ENCODE measurements at places on chromosomes 12 and 14.

- no peak for DNase-seq
Measured at GRCh38 chr12:62588916-62589315, 122.3 kb downstream of the MON2 start.

- no peak for DNase-seq
Measured at GRCh38 chr14:90732718-90733117, 83.5 kb downstream of the TTC7B start.

DNA sequence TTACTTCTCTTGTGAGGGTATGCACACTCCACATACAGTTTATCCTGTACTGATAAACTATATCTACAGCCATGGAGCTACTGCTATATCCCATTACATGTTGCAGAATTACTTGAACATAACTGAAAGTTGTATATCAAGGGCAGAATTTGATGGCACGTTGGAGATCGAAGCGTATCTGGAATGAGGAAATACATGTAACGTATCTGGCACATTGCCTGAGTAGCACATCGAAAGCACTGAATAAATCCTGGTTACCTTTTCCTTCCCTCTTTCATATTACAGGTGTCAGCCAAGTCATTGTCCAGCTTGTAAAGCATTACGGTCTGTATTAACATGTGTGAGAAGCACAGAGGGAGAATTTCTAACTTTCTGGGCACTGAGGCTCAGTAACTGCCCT, 42.1 kb upstream of the LIN7A start:
- DNase-seq: peak; percentile 32

- no peak for DNase-seq
Measured at GRCh38 chr12:15827136-15827535, 37.9 kb upstream of the EPS8 start.

- no peak for DNase-seq
Measured at GRCh38 chr12:116241157-116241759, 36.2 kb downstream of the MED13L start.

- no peak for DNase-seq
Measured at GRCh38 chr12:114938487-114939210, 254.7 kb upstream of the TBX3 start.

DNA sequence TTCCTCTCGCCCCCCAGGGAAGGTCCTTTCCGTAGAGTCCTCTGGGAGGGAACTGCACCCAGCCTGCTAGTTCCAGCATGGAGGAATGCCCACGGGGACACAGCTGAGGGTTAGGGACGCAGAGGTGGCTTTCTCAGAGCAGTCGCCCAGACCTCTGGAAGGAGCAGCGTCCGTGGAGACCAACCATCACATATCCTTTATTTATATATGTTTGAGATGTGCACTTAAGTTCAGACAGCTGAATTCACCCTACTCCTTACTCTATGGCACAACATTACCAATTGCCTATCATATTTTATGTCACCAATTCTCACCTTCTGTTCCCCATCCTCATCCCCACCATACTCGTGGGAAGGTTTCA, 305.6 kb upstream of the DIO3 start:
- no peak for DNase-seq

DNA sequence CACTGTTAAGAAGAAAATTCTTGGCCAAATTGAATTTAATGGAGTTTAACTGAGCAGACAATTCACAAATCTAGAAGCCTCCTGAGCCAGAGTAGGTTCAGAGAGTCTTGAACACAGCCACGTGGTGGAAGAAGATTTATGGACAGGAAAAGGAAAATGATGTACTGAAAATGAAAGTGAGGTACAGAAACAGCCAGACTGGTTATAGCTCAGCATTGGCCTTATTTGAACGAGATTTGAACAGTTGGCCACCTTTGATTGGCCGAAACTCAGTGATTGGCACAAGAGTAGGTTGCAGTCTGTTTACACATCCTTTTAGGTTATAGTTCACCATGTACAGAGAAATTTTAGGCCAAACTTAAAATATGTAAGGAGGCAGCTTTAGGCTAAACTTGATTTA, 9.9 kb downstream of the OAS2 start:
- no peak for DNase-seq

GRCh38 chr12:55682087-55682796, 25.5 kb downstream of the ITGA7 start:
- DNase-seq: no peak

GRCh38 chr12:128542844-128543243, 275.9 kb downstream of the TMEM132C start:
- no peak for DNase-seq

GRCh38 chr12:127169321-127170181, 1097.4 kb upstream of the TMEM132C start:
- DNase-seq: peak; percentile 7

DNA sequence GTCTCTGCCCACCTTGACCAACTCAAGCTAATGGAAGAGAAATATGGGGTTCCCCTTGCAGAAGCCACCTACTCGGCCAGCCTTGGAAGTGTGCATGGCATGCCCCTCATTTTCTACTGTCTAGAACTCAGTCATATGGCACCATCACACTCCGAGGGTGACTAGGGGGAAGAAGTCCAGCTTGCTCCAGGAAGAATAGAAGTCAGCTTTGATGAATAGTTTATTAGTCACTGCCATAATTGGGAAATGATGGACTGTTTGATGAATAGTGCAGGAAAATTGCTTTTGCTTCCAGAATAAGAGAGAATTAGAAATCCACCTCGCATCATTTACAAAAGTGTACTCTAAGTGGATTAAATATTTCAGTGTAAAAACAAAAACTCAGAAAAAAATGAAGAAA, 1030.6 kb downstream of the VRK1 start:
- DNase-seq: no peak

- DNase-seq: peak; percentile 19
Measured at GRCh38 chr12:80101126-80101525, 1.8 kb downstream of the OTOGL start.

DNA sequence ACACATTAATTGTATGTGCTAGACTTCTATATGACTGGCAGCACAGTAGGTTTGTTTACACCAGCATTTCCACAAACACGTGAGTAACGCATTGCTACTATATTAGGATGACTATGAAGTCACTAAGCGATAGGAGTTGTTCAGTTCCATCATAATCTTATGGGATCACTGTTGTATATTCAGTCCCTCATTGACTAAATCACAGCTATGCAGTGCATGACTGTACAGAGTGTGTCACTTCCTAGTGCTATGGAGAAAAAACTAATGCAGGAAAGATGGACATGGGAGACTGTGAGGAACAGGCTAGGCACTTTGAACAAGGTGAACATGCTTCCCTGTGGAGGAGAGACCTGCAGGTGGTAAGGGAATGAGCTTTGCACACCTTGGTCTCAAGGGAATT, 259.8 kb downstream of the NUAK1 start:
- DNase-seq: no peak

DNA sequence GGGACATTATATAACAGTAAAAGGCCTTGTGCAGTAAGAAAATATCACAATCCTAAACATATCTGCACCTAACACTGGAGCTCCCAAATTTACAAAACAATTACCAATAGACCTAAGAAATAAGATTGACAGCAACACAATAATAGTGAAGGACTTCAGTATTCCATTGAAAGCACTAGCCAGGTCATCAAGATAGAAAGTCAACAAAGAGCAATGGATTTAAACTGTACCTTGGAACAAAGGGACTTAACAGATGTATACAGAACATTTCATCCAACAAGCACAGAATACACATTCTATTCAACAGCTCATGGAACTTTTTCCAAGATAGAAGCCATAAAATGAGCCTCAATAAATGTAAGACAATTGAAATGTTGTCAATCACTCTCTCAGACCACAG, 209.5 kb upstream of the ARHGAP5 start:
- DNase-seq: no peak

DNA sequence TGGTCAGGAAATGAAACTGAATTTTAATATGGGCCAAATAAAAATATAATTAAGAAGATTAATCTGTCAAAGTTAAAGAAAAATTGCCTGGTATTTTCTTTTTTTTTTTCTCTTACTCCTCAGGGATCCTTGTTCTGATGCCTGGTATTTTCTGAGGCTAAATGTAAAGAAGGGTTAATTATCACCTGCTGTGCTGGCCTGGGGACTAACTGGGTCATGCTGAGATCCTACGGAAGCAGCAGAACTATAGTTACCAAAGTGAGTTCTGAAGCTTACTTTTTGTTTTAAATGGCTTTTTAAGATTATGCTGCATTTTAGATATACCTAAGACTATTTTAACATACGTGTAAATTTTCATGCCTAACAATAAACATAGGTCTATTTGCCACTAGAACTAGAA, 23.3 kb downstream of the ZC2HC1C start:
- no peak for DNase-seq

DNA sequence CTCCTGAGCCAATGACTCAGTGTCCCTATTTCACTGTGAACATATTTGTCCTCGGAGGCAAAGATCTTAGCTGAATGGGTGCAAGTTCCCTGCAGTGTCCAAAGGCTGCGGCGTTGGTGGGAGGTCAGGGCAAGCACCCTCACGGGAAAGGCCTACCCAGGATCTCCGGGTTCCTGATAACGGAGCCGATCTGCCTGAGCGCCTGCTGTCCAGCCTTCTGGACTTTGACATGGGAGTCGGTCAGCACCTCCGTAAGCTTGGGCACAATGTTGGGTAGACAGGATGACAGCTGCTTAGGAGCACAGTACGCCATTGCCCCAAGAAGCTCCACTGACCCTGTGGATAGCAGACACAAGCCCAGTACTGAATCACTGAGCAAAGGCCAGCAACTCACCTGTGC, 31.5 kb upstream of the RAB35 start:
- no peak for DNase-seq

DNA sequence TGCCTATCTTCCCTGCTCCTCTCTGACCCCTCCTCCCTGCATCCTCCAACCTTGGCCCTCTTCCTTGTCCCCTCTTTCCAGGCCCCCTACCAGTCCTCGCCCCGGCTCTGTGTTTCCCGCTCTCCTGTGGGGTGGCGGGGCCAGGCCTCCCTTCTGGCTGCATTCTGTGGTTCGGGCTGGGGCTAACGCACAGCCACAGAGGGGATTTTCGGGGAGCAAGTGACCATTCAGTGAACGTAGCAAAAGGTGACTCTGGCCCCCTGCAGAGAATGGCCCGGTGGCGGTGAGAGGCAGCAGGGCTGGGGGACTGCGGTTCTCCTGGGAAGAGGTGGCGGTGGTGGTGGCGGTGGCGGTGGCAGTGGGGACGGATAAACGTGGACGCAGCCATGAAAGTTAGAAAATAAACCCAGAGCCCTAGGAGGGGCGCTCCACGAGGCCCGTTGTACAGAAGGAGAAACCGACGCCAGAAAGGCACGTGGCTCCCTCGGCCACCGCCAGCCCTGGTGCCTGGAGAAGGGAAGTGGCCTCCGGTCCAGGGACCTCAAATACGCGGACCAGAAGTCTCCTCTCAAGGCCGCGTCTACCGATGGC, 269.6 kb downstream of the ADGRD1 start:
- no peak for DNase-seq

DNA sequence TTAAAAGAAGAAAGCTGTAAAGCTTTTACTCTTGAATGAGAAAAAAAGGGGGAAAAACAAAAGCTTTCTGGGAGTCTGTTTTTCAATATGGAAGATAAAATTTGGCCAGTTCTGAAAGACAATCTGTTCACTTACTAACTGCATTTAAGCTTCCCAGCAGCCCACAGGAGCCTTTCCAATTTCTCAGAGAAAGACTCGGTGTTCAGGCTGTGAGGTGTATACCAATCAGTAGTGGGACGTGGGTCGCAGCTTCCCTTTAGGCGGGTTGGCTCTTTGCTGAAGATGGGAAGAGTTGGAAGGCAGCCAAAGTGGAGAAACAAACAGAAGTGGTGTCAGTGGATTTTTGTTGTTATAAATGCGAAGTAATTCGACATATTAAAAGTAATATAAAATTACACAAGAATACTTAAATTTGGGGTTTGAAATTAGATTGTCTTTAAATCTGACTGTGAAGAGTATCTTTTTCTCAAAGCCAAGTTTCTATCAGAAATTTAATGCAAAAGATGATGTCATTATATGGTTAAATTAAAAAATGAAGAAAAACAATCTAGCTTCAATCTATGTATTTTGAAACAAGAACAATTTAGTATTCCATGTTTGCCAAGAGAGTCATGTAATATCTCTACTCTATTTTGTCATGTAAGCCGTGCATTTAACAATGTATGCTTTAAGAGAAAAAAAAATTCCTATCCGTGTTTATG, 590.2 kb upstream of the ATXN7L3B start:
- no peak for DNase-seq

GRCh38 chr12:19437996-19438395, 1.3 kb upstream of the AEBP2 start:
- DNase-seq: no peak

GRCh38 chr12:123085730-123086487, 65.0 kb downstream of the PITPNM2 start:
- DNase-seq: peak; percentile 79

GRCh38 chr12:75554556-75554880, 43.1 kb upstream of the KRR1 start:
- no peak for DNase-seq

DNA sequence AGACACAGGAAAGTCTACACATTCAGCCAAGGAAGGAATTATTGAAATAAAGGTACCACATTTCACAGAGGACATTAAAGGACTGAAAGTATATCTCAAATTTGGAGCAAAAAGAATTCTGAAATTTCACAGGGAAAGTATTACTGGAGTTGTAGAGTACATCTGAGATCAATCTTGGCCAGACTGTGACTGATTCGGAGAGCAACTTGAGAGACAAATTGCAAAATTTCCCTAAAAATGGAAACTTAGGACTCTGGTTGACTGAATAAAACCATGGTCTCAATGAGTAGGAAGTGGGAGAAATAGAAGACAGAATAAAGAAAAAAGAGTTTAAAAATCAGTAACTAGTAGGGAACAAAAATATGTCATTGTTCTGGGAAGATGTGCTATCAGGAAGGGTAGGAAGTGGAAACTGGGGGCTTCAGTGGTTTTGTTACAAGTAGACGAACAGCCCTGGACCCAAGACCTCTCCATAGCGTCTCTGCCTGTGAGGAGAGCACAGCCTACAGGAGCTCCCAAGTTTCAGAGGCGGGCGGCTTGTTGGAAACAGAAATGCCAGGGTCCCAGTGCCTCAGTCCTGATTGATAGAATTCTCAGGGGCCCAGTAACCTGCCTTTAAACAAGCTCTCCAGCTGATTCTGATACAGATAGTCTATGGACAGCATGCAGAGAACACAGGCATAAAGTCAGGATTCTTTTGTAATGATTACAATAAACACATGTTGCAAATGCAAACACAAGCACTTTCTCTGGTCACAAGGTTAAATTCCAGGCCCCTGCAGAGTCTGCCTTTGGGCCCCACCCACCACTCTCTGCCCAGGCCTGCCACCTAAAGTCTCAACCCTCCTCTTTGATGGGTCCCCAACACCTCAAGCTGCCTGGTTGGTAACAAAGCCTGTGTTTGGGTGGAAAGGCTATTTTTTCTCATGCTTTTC, 63.1 kb downstream of the BBS10 start:
- DNase-seq: no peak

GRCh38 chr12:80714846-80715245, 1.9 kb upstream of the MYF5 start:
- DNase-seq: no peak

GRCh38 chr12:64666054-64666914, 56.0 kb downstream of the RASSF3 start:
- peak; percentile 53 for DNase-seq

- DNase-seq: no peak
Measured at GRCh38 chr14:65461730-65462129, 49.2 kb downstream of the FUT8 start.

All from RPMI8226 (cell line).